Thymus (tissue), 14 donors: ENCODE measurements at places on chromosomes 3 and 15.

DNA sequence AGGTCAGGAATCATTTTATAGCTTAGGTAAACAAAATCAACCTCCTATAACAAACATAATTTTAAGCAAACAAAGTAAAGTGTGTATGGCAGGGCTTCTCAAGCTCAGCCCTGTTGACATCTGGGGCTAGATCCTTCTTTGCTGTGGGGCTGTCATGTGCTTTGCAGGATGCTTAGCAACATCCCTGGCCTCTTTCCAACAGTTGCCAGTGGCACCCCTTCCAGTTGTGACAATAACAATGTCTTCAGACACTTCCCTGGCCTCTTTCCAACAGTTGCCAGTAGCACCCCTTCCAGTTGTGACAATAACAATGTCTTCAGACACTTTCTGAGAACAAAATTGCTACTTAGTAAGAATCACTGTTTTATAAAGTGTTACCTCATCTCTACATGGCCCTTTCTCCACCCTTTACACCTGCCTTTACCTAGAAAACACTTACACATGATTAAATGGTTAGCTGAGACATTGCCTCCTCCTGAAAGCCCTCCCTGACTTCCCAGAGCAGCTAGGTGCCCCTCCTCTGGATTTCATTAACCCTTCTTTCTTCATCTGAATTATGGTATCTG, 194.0 kb upstream of the LMCD1 start:
- DNase-seq = no peak

DNA sequence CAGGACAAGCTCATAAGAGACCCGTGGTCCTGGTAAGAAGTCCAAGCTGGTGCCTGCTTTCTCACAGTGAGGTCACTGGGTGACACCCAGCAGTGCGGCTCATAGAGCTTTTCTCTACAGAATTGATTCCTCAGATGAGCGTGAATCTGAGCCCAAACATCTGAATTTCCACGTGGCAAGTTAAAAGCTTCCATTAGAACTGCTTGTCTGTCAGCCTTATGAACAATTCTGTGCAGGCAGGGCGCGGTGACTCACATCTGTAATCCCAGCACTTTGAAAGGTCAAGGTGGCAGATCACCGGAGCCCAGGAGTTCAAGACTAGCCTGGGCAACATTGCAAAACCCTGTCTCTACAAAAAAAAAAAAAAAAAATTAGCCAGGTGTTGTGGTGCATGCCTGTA, 113.1 kb upstream of the ABHD17C start:
- no peak for DNase-seq

GRCh38 chr3:195537995-195538394, 5.1 kb downstream of the PPP1R2 start:
- no peak for DNase-seq

DNA sequence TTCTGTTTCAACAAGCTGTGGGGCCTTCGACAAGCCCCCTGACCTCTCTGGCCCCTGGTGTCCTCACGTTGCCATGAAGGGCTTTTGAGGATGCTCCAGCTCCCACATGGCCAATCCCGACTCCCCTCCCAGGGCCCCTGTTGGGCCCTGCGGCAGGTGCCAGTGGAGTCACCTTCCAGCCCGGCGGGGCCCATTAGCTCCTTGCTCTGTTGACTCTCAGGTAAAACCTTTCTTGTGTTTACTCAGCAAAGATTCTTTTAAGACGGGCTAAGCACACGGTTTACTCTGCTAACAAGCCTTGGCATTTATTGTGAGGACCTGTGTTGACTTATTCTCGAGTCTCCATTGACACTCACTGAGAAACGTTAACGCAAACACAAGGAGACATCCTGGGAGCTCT, 15.0 kb downstream of the RPLP1 start:
- DNase-seq = no peak

DNA sequence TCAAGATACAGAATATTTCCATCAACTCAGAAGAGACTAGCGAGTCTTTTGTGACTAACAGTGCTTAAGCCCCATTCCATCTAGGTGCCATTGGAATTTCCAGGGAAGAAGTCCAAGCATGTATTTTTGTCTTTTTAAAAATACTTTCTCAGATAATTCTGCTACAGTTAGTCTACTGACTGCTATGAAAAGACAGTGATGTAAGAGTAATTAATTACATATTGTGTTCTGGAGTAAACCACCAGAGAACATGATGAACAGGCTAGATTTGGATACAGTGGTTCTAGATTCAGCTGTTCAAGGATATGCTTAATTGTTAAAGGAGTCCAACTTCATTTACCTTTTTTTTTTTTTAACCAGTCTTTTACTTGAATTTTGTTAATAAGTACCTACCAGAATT, 34.8 kb upstream of the PAK6 start:
- no peak for DNase-seq

- DNase-seq = no peak
Observed at GRCh38 chr15:42182328-42182886, 25.7 kb downstream of the VPS39 start.

DNA sequence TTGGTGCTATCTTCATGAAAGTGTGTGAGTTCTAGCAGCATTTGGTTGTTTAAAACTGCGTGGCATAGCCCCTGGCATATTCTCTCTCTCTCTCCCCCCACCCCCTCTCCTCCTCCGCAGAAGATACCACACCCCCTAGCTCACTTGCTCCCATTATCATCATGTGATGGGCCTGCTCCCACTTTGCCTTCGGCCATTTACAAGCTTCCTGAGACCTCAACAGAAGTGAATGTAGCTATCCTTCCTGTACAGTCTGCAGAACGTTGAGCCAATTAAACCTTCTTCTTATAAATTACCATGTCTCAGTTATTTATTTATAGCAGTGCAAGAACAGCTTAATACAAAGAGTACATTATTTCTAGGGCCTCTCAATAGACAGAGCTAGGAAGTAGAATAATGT, 1032.5 kb upstream of the CADM2 start:
- no peak for DNase-seq

DNA sequence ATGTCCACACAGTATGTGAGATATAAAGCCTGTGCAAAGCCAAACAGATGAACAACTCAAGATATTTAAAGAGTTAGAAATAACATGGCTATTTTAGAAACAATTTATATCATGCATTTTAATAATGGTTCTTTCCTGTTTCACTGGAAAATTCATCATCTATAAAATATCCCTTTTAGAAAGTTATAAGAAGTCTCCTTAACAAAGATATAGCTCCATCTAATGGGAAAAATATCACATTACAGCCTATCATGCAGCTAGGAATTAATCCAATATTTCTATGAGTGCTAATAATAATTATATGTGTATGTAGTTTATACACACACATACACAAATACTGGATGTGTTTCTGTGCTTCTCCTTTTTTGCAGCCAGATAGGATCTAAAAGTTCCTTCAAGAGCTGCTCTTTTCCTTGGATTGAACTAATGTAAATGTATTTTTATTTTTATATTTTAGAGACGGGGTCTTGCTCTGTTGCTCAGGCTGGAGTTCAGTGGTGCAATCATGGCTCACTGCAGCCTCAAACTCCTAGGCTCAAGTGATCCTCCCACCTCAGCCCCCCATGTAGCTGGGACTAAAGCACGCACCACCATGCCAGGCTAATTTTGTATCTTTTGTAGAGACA, 21.6 kb downstream of the RPL22L1 start:
- DNase-seq = no peak
